ENCODE measurements at places on chromosomes 16 and 17. TPM values are rescaled to one million over a fixed set of nuclear protein-coding genes. Genes with fewer than 3 reads are reported as not detected.

DNA sequence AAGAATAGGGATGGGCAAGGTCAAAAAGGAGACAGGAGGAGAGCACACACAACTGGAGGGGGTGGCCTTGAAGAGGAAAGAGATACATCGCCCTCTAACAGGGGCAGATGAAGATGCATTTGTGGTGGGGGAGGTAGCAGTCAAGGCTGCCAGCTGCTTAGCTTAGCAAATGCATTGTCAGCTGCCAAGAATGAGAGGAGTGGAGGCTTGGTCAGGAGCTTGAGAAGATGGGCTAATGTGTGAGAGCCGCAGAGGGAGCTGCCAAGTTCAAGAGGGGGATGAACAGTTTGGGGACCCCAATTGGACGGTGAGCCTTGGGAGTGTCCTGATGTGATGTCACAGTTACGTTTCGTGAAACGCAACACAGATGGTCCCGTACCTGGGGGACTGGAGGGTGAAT lies 28.9 kb upstream of the GNA13 start:
- DNase-seq = no peak

DNA sequence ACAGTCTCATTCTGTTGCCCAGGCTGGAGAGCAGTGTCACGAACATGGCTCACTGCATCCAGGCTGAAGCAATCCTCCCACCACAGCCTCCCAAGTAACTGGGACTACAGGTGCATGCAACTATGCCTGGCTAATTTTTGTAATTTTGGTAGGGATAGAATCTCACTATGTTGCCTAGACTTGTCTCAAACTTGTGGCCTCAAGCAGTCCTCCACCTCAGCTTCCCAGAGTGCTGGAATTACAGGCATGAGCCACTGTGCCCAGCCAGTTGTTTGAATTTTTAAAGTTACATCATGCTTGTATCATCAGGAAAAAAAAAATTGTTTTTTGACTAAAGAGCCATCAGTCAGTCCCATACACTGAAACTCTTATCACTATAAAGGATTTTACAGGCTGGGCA lies 17.1 kb upstream of the VPS4A start:
- DNase-seq = no peak

DNA sequence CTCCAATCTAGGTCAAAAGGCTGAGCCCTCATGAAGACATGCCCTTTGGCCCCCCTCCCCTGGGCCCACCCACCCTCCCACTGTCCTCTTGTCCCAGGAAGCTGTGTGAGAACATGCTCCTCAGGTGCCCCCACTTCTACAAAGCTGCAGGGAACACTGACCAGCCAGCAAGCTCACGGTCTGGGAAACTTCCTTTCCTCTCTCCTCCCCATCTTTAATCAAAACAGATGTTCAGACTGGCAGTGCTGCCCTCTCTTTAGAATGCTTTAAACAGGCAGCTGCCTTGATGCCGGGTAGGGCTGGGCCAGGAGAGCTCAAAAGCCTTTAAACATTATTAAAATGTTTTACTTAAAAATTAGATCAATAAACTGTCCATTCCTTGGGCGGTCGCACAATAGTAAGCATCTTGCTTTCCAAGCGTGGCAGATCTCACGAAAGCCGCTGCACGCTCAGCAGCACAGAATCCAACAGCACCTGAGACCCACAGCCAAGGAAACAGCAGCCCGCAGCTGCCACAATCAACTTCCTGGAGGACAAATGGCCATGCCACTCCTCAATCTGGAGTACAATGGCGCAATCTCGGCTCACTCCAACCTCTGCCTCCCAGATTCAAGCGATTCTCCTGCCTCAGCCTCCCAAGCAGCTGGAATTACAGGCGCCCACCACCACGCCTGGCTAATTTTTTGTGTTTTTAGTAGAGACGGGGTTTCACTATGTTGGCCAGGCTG lies 399.2 kb downstream of the SLC39A11 start:
- DNase-seq = no peak

GRCh38 chr17:18946536-18946935 lies 5.4 kb upstream of the SLC5A10 start:
- DNase-seq = no peak

The CACNG1 gene
- total RNA-seq = not detected

GRCh38 chr17:2222901-2223616 lies 80.5 kb downstream of the SMG6 start:
- DNase-seq = no peak

The PRSS22 gene
- 41.2 TPM for total RNA-seq

DNA sequence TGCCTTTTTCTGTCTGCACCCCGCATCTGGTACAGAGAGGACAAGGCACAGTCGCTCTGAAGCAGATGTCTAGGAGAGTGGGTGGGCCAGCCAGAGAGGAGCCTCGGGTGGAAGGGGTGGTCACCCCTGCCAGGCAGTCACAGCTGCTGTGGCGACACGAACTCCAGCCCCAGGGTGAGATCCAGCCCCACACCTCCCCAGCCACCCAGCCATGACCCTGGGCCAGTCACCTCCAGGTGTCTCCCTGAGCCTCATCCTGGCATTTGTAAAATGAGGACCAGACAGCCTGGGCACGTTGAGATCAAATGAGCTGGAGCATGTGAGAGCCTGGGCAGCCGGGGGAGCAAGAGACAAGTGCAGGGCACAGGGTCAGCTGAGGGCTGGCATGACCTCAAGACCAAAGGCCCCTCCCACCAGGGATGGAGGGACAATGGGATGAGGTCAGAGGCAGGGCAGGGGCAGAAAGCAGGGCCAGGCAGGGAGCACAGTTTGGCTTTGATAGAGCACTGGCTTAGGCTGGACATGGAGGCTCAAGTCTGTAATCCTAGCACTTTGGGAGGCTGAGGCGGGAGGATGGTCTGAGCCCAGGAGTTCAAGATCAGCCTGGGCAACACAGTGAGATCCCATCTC lies 7.7 kb downstream of the ADAM11 start:
- no peak for DNase-seq

The EVI2A gene
- total RNA-seq = 2.7 TPM

DNA sequence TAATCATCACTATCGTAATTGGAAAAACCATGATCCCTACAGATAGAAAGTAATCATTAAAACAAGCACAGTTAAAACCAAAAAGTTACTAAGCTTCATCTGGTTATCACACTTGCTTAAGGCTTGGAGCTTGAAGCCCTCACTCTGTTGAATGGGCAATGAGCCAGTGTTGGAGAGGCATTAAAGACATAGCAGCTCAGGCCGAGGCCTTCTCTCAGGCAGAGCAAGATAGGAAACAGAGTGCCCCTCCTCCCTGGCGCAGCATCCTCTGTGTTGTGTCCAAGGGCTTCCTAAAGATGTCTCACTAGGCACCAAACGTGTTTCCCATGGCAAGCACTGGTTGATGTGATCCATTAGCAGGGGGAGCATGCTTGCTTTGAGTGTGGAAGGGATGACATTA lies 34.9 kb upstream of the LGALS9 start:
- DNase-seq = no peak

The NCOR1 gene
- 205 TPM for total RNA-seq

DNA sequence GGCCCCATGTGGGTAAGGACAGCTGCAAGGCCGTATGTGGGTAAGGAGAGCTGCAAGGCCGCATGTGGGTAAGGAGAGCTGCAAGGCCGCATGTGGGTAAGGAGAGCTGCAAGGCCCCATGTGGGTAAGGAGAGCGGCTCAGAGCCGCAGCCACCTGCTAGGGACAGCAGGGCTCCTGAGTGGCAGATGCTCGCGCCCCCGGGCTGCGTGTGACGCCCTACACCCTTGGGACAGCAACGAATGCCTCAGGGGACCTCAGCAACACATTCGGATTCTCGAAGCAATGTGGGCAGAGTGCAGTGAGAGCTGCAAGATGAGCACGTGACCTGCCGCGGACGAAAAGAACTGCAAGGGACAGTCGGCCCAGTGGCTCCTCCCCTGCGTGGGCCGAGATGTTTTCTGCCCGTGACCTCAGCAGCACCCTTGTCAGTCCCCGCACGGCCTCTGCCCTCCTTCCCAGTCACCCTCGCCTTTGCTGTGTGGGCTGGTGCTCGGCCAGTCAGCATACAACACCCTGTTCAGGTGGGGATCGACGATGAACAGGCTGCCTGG lies 9.6 kb upstream of the SLC38A8 start:
- no peak for DNase-seq

DNA sequence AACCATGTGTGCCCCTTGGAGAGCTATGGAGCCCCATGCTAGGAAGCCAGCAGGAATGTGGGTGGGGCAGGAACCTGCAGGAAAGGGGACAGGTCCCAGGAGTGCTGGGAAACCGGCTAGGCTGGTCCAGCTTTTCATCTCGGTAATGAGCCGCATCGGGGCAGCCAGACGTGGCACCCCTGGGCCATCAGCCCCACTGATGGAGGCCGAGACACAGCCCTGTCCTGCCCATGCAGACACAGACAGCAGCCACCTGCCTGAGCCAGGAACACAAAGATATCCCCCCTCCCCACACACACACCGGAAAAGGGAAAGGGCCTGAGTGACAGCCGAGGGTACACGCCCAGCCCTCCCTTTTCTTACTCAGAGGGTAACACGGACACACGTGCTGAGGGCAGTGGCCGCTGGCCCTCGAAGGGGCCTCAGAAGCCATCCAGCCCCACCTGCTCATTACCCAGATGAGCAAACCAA lies 18.1 kb downstream of the PPL start:
- DNase-seq = peak; percentile 77

The DLX4 gene
- total RNA-seq = 1.1 TPM

DNA sequence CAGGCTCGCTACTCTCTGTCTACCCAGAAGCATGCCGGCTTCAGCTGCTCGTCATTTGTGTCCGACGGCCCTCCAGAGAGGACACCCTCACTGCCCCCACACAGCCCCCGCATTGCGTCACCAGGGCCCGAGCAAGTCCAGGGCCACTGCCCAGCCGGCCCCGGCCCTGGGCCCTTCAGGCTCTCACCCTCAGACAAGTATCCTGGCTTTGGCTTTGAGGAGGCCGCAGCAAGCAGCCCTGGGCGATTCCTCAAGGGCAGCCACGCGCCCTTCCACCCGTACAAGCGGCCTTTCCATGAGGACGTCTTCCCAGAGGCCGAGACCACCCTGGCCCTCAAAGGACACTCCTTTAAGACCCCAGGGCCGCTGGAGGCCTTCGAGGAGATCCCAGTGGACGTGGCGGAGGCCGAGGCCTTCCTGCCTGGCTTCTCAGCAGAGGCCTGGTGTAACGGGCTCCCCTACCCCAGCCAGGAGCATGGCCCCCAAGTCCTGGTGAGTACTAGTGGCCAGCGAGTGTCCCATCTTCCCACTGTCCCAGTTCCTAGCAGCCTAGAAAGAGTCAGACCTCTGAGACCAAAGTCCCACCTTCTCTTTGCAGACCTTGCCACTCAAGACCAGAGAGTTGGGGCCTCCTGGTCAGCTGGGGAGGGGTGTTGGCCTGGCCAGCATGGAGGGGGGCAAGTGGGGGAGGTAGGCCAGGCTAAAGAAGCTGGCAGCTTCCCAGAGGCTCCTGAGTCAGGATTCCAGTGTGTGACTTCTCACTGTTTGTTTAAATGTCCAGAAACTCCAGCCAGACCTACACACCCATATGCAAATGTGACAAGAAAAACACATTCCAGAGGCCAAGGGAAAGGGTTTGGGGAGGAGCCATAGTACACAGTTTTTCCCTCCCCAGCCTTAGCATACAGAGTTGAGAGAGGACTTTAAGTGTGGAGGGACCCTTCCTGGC lies 18.6 kb downstream of the FOXN1 start:
- DNase-seq = peak; percentile 75

The ABCC12 gene
- not detected for total RNA-seq

Measured in ureter (tissue), 1 donor.